ENCODE measurements at places on chromosomes 3 and 15. TPM values are rescaled to one million over a fixed set of nuclear protein-coding genes. Genes with fewer than 3 reads are reported as not detected.
A peak's percentile ranks its signal among the peaks of the same experiment; 100 is the strongest.

GRCh38 chr3:51929420-51930003 is 12.2 kb downstream of the RRP9 start:
- no peak for DNase-seq

DNA sequence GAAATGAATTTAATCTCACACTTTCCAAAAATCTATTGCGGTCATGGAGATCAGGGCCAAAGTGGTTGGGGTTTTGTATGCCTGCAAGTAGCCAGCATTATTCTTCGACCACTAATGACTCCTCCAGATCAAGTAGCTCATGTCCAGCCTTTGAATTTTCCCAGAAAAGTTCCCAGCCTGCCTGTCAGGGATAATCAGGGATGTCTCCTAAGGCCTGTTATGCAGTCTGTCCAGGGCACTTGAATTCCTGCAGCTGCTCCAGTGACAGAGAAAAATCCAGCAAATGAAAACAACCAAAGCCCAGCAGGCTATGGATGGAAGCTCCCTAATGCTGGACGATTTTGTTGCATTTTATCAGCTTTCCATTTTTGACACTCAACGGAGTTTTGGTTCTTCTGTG is 215.4 kb downstream of the ADAMTSL3 start:
- no peak for DNase-seq

DNA sequence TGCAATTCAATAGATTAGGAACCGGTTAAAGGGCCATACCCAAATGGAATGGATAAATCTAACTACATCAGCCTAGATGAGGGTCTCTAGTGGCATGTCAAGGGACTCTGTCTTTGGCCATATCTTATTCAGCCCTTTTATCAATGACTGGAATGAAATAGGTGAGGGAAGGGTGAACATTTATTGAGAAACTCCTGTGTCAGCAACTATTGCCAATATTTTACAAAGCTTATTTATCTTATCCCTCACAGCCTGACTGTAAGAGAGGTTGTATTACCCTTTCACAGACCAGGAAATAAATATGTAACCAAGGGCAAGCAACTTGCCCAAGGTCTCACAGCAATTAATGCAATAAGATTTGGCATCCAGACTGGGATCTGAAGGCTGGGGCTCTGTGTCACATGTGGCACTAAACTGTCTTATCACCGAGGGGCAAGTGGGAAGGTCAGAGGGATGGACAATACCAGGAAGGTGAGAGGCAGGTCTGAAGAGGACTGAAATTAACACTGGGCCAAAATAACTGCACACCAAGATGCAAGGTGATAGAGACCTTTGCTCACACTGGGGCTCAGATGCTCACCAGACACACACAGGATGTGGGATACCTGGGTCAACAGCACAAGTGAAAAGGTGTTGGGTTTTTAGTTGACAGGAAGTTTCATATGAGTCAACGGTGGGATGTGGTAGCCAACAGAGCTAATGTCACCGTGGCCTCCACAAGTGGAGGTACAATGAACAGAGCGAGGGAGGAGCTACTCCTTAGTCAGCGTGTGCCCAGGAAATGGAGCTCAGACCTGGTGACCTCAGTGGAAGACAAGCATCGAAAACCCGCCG is 261.3 kb downstream of the RPLP1 start:
- peak; percentile 60 for DNase-seq

DNA sequence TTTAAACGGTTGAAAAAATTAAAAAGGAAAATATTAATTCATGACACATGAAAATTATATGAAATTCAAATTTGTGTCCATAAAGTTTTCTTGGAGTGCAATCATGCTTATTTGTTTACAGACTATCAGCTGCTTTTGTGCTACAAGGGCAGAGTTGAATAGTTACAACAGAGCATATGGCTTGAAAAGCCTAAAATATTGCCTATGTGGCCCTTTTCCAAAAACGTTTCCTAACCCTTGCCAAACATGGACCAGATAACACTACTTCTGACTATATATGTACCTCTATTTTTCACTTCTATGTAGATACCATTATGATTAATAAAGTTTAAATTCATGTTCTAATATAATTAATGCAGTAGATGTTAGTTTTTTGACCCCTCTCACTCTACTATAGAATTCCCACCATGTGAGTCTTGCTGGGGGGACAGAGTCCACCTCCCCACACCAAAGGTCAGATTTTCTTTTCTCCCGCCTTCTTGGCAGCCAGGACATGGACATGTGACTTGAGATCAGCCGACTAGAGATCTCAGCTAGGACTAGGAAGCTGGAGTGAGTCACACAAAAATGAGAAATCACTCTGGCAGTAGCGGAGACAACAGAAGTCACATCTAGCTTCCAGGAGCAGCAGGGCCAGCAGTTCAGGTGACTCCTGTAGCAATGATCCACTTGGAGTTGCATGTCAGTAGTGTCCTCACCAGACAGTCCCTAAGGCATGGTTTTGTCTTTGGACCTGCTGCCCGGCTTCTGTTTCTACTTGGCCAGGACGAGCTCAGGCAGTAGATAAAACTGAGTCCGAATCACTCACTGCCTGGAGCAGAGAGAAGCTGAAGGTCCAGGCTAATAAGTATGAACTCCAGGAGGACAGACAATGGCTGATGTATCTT is 22.4 kb downstream of the CIAO2A start:
- DNase-seq: no peak

- no peak for DNase-seq
Measured at GRCh38 chr3:175432376-175433025, 573.4 kb downstream of the NAALADL2 start.

DNA sequence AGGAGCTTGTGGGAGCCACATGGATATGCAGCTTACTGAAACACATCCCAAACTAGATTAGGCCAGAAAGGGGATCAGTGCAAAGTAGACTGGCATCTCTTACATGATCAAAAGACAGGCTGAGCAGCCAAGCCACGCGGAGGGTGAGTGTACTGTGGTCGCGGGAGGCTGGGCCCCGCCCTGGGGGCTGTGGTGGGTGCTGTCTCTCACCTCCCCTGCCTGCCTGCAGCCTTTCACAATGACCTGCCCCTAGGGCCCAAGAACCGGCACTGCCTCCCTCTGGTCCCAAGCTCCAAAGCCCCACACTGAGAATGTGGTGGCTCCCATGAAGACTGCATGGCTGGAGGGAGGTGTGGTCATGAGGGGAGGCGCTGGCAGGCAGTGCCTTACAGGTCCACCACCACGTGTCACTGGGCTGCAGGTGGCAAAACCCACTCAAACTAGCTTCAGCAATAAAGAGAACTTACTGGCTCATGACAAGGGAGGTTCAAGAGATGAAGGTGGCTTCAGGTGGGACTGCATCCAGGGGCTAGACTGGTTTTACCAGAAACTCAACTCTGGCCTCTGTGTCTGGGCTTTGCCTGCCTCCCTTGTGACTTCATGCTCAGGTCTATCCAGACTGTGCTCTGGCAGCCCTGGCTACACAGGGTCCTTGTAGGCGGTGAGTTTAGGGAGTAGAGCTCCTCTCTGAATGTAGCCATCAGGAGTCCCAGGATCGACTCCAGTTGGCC is 27.4 kb upstream of the PLXND1 start:
- DNase-seq: no peak

GRCh38 chr15:59835776-59836175 is 146.7 kb upstream of the BNIP2 start:
- DNase-seq: no peak

DNA sequence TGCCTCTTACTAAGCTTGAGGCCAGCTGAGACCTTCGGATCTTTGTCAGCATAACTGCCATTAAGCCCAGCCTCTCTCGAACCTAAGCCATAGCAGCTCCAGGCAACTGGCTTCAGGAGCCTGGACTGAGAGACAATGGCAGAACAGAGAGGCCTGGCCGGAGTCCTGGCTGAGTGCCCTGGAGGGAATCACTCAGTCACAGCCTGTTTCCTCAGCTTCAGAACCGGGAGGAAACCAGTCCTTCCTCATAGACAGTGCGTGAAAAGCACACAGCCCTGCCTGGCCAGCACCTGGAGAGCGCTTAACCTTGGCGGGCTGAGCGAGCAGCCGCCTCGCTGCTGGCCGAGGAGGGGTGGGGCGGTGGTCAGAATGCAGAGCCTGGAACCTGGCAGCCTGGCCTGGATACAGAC is 21.6 kb downstream of the RNU5B-1 start:
- DNase-seq: no peak

- DNase-seq: no peak
Measured at GRCh38 chr3:17179381-17180205, 294.8 kb downstream of the PLCL2 start.

DNA sequence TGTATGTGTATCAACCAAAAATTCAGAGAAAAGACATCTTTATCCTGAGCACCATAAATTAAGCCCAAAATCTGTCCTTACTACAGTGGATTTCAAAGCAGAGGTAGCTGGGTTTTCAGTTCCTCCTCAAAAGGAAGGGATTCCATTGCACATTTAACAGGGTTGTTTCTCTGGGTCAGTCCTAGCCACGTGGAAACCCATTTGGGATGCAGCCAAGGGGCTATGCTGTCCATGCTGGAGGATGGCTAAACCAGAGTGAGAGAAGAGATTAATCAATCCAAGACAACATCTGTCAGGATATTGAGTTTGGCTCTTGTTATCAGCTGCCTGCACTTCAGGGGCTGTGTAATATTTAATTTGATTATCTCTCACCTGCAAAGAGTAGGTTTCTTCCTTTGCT is 28.1 kb downstream of the LSAMP start:
- no peak for DNase-seq

- no peak for DNase-seq
Measured at GRCh38 chr3:178645503-178645902, 109.3 kb downstream of the KCNMB2 start.

DNA sequence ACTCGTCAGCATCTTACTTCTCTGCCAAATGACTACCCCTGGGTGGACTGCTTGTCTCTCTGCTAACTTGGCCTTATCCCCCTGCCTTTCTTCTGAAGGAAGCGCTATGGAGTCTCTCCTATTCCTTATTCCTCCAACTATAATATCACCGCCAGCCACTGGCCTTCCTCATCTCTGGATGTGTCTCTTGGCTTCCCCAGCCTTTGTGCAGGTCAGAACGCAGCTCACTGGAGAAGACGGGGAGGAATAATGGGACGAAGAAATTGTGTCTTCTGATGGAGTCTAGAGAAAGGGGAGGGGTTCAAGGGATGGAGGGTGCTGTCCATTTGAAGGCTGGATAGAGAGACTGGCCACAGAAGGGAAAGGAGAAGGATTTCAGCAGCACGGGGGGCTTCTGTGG is 16.9 kb downstream of the ITGA11 start:
- DNase-seq: no peak

GRCh38 chr3:42430781-42431532 is 20.5 kb upstream of the LYZL4 start:
- DNase-seq: no peak

DNA sequence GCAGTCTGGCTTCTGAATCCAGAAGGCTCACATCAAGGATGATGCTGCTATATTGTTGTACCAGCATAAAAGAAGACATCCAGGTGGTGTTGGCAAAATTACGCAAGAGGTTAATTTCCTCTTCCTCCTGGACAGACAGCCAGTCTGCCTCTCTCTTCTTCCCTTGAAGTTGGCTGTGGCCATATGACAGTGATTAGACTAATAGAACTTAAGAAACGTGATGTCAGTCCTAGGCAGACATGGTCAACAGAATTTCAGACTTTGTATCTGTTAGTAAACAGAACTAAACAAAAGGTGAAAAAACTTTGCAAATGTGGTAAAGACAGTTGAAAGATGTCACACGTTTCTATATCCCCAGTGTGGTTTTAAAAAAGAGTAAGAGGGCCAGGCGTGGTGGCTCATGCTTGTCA is 465.2 kb upstream of the NR2F2 start:
- no peak for DNase-seq

DNA sequence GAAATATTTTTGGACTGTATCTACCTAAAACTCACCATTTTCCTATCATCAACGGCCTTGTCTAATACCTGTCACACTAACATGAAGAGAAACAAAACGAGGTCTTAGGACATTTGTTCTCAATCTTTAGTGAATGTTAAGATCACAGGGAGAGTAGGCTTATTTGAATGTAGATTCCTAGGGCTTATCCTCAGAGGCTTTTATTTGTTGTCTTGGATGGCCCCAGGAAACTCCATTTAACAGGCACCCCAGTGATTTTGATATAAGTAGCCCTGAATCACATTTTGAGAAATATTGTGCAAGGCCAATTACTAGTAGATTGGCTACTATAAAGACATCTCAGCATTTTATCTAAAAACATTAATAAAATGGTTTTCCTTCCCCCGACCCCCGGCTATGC is 367.4 kb downstream of the GAP43 start:
- DNase-seq: no peak

GRCh38 chr15:88256279-88257230 is at the start of gene NTRK3:
NTRK3 (minus strand) TSS chr15:88256739; CDS start chr15:88256153, 586 bp downstream.
- no peak for DNase-seq

DNA sequence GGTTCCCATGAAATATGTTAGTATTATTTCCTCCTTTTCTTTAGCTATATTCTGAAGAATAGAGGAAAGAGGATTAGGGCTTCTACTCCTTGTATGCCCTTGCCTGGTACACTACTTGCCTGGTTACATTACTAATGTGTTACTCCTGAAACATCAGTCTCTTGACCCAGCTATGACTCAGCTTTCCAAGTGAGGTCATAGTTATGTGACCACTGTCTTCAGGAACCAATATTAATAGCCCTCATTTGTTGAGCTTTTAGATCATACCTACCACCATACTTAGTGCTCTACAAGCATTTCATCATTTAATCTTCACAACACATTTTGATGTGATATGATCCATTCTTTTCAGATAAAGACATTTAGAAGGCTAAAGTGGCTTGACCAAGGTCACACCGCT is 60.3 kb downstream of the CMSS1 start:
- no peak for DNase-seq

DNA sequence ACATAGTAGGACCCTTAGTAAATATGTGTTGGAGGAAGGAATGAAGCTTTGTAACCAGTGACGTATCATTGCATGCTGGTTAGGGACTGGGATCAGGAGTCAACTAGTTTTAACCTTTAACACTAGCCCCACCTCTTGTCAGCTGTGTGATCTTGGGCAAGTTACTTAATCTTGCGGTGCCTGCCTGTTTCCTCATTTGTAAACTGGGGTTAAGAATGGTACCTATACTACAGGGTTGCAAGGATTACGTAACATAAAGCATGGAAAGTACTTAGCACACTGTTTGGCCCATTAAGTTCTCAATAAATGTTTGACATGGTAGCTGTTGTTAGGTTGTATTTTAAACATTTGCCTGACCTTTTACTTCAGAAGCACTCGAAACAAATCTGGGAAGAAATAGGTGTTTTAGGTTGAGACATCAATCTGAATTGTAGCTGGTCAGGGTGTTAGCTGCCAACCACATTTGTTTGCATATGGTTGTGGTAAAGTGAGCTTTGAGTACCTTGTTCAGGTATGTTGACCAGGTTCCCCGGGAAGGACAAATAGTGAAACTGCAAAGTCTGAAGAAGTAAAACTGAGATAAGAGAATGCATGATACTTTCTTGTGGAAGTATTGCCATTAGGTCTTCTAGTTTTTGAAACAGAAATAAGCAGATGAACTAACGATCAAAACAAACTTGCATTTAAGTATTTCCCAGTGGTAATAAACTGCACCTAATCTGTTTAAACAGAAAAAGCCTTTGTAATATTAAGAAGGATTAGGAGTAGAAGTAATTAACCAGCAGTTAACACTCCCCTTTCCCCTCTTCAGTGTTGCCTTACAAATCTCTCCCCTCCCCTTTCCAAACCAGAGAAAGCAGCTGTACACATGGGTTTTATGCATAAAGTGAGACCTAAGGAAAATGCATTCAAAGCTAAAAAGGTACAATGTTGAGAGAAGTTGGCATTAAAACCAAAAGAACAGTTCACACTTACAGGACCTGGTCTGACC is 25.8 kb upstream of the SCAANT1 start:
- no peak for DNase-seq

Gene ANKRD34C
- not detected for total RNA-seq

Gene NDUFB5
- 76.3 TPM for total RNA-seq

Gene MOBP
- not detected for total RNA-seq

Gene GOLGA6D
- not detected for total RNA-seq

Gene GADL1
- not detected for total RNA-seq

Gene CCDC174
- total RNA-seq: 13.7 TPM

Gene LRRN1
- total RNA-seq: 0.28 TPM

All from activated T-cell treated with anti-CD3 and anti-CD28 coated beads, Interleukin-2, amount 50 U/mL, for 4 hours (primary cell).